Retinal pigment epithelial cell (primary cell): ENCODE measurements at places on chromosomes 12 and 14.

DNA sequence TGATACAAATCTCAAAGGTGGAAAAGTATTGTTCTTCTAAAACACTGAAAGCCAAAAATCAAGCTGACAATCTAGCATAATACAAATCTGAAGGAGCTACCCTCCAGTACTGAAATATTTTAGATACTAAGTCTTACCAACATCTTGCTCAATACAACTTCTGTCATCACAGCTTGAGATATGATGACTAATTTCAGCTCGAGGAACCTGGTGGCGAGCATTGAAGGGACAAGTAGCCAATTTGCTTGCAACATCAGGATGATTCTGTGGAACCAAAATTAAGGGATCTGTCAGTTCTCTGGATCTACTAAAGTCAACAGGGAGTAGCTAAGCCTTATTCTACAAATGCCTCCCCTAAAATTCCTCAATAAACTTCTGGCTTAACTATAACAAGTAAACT, 10.4 kb downstream of the GTSF1 start:
- DNase-seq: no peak

- DNase-seq: no peak
These were observed 362.3 kb downstream of the NAV3 start for GRCh38 chr12:78192979-78193378.

DNA sequence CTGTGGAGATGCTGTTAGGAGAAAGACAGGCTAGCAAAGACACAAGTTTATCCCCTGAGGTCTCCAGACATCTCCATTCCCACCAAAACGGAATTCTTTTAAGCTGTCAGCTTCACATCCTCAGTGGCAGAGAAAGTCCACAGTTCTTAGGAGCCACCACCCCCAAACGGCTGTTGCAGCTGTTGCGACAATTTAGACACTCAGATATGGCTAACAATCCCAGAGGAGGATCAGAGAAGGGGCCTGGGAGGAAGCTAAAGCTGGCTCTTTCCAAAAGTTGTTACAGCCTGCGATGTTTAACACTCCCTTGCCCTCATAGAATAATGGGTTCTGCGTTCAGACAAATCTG, 1.9 kb upstream of the ATP5MC2 start:
- no peak for DNase-seq

GRCh38 chr12:115830070-115830469, 447.4 kb downstream of the MED13L start:
- no peak for DNase-seq

DNA sequence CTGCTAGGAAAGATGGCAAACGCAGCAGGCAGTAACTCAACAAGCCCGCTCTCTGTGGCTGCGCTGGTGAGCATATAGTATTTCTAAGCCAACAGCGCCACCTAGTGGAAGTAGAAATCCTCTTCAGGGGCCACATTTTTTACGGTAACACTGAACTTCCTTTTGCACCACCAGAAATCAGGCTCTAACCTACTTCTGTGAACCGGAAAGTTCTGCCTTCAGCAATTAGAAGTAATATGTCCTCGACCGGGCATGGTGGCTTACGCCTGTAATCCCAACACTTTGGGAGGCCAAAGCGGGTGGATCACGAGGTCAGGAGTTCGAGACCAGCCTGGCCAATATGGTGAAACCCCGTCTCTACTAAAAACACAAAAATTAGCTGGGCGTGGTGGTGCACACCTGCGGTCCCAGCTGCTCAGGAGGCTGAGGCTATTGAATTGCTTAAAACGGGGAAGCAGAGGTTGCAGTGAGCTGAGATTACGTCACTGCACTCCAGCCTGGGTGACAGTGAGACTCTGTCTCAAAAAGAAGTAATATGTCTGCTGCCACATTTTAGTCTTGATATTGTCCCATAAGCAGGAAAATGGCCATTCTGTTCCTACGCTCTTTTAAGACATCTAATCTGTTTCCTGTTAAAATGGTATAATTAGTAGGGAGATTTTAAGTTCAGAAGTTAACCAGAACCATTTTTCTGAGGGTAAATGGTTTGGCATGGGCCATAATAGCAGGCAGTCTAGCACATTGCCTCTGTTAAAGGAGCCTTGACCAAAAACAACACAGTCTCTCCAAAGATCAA, 26.8 kb downstream of the APOBEC1 start:
- DNase-seq: peak; percentile 21
